ENCODE measurements at places on chromosomes 6 and 20.

- no peak for DNase-seq
Measured at GRCh38 chr6:80468398-80468797, 361.9 kb downstream of the BCKDHB start.

- no peak for DNase-seq
Measured at GRCh38 chr6:24154121-24154520, 28.1 kb downstream of the NRSN1 start.

DNA sequence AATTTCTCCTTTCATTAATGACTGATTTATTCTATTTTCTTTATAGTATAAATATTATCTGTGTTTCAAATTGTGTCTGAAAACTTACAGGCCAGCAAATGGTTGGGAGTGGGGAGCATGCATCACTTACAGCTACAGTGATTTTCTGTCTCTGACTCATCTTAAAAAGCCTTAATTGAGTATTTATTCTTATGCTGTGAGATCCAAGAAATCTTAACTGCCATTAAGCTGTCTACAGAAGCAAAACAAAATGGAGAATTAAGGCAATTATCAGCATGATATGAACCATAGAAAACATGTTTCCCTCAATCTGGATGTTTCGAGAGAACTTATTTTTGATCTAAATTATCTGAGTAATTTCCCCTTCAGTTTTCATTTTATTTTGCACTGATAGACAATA is 831.2 kb downstream of the KIF16B start:
- no peak for DNase-seq

DNA sequence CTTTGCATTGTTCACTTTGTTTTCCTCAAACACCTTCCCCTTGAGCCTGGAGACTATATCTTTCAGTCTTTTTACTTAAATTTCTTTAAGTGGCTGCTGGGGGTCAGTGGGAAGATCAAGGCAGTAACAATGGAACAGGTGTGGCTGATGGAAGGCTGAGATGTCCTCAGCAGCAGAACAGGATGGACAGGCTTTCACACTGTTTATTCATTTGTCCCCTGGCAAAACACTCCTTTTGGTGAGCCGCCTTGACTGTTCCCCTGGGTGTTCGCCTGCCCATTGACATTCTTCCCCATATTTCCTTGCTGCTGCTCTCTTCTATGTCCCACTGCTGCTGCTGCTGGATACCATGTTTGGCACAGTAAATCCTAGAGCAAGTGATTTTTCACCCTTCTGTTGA is 38.1 kb downstream of the RNF144B start:
- no peak for DNase-seq

DNA sequence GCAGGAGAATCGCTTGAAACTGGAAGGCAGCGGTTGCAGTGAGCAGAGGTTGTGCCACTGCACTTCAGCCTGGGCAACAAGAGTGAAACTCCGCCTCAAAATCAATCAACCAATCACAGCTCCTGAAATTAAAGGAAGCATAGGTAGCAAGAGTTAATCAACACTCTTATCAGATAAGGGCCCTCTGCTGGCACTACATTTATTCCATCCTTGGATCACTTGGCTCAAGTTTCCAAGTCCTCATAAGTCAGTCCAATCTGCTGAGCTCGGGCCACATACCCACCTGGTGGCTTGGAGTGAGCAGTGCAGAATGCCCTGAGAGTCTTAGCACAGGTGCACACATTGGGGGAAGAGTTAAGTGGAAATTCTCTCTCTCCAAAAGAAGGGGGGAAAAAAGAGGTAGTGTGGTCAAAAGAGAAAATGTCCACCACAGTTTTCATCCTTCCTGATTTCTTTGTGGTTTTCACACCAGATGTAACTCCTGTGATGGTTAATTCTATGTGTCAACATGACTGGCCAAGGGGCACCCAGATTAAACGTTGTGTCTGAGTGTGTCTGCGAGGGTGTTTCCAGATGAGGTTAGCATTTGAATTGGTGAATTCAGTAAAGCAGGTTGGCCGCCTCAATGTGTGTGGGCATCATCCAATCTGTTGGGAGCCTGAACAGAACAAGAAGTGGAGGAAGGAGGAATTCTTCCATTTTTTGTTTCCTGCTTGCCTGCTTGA is 14.2 kb upstream of the FAM8A1 start:
- no peak for DNase-seq

GRCh38 chr20:61912665-61913422 is 152.8 kb downstream of the TAF4 start:
- no peak for DNase-seq

GRCh38 chr20:50260479-50261221 is 70.0 kb downstream of the CEBPB start:
- DNase-seq: no peak

DNA sequence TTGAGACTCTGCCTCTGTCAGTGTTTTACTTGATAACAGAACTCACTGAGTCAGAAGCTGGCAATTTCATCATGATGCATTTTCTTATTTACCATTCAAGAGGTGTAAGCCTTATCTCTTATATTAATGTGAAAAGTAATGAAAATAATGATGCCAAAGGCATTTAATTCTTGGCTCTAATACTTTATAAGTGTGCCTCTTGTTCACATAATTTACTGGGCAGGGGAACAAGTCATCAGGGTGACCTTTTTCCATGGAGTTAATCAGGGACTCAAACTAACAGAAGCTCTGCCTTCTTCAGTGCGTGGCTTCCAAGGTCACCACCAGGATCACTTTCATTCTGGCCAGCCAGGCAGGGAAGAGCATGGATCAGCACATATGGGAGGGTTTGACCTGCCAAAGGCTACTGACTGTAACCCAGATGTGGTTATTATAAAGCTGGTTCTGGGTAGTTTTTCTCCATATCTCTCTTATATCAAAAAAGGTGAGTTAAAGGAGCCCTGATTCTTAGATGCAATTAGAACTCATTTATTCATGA is 5.2 kb upstream of the PLCB1 start:
- DNase-seq: no peak

DNA sequence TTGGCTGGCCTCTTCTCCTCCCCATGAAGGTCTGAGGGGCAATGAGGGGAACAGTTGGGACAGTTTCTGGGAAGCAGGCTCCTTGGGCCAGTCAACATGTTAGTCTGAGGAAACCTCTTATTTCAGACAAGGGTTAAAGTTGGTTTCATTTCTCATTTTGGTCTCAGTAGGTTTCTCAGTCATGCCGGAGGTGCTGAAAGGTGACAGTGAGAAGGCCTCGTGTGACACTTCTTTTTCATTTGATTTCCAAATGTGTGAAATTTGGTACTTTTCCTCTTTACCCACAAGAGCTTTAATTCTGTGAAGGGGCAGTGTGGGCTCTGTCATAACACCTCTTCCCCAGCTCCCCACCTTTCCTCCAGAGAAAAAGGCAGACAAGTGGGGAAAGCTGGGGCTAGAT is 7.5 kb upstream of the GLP1R start:
- DNase-seq: no peak

- DNase-seq: no peak
Measured at GRCh38 chr6:54516321-54516720, 208.1 kb downstream of the TINAG start.

GRCh38 chr20:9024606-9025005 is 44.3 kb upstream of the PLCB4 start:
- DNase-seq: no peak

GRCh38 chr6:90719321-90720195 is 132.7 kb upstream of the MAP3K7 start:
- no peak for DNase-seq

- peak; percentile 31 for DNase-seq
Measured at GRCh38 chr6:119076576-119077390, 1.7 kb downstream of the FAM184A start.

GRCh38 chr20:13858871-13859270 is 74.0 kb downstream of the NDUFAF5 start:
- DNase-seq: no peak

DNA sequence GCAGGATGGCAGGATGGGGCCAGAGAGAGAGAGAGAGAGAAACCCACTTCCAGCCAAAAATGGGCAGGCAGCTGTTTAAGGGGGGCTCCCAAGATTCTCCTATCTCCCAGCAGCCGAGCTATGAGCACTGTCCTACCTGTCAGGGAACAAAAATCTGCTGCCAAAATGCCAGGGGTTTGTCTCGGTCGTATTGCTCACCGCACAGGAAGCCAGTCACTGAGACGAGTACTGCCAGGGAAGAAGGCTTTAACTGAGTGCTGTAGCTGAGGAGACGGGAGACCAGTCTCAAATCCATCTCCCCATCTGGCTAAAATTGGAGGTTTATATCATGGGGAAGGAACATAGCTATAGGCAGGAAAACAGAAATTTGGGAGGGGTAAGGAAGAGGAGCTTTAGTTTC is 22.3 kb downstream of the GGTLC1 start:
- no peak for DNase-seq

- no peak for DNase-seq
Measured at GRCh38 chr6:118875672-118876071, 18.3 kb upstream of the ASF1A start.

DNA sequence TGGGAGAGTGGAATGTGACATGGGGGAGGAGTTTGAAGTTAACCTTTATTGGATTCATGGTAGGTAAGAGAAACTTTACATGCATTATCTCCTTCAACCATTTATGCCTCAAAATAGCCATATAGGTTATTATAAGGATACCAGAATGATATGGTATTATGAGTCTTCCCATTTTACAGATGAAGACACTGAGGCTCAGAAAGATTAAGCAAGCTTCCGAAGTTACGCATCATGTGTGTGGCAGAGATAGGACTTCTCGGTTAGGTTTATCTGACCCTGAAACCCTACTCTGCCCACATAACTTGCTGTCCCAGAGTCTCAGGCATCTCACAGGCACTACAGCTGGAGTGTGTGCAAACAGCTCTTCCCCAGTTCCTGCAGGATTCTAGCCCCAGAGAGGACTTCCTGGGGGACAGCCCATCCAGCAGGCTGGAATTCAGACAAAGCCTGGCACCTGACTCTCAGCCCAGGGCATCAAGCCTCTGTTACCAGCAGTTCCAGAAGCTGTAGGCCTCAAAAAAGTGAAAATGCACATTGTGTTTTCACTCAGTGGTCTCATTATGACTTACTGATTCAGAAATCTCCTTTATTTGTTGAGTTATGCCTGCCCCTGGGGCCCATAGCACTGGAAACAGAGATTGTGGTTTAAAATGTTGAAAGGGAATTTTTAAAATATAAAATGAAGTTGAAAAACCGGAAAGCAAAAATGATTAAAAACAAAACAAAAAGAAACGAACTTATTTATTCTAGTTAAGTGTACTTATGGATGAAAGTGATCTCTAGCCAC is 512.8 kb upstream of the CHD6 start:
- no peak for DNase-seq

DNA sequence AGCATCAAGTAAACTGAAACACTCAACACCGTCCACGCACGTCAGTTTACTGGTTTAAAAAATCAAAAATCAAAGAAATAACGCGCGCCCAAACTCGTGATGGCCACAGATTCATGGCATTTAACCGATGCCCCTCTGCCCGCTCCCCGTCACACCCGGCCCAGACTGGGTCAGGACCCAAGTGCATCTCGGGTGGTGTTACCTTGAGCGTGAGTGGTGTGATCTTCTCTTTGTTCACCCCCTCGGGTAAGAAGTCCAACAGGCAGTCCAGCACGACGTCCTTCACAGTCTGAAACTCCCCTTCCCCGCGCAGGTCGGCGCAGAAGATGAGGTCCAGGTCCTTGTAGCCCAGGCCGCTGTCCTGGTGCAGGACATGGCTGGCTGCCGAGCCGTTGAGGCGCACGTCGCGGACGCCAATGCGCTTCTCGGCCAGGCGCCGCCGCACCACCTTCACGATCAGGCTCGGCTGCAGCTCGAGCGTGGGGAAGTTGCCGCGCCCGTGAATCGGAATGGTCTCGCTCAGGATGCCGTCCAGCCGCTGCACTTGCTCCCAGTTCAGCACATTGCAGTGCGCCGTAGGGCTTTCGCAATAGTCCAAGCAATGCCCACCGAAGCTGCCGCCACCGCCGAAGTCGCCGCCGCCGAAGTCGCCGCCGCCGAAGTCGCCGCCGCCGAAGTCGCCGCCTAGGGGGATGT is 945 bp downstream of the TENT5A start:
- DNase-seq: peak; percentile 35

- no peak for DNase-seq
Measured at GRCh38 chr6:47490676-47491075, 13.1 kb downstream of the CD2AP start.
